ENCODE measurements at places on chromosomes 11 and 22.

DNA sequence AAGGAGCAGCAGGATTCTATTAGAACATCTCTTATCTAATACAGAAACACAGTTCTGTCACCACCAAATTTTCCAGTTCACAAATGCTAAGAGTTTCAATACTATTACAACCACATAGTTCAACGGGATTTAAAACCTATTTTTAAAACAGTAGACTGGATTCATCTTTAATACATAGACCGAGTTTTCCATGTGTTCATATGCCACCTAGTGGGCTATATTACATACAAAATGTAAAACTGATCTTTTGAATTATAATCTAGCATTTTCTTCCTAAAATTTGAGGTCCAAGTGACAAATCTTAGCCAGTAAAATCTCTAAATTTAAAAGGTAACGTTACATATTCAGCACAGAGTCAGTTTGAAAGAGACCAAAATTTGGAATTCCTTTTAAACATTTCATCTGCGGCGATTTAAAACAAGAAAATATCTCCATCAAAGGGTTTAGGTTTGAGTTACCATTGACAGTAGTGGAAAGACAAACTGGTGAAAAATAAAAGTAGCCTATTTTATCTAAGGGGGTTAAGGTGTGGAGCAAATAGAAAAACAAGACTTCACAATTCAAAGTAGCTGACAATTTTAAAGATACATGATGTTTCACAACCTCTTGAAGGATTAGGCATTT lies 269.3 kb upstream of the MPPED2 start:
- DNase-seq, result no peak

DNA sequence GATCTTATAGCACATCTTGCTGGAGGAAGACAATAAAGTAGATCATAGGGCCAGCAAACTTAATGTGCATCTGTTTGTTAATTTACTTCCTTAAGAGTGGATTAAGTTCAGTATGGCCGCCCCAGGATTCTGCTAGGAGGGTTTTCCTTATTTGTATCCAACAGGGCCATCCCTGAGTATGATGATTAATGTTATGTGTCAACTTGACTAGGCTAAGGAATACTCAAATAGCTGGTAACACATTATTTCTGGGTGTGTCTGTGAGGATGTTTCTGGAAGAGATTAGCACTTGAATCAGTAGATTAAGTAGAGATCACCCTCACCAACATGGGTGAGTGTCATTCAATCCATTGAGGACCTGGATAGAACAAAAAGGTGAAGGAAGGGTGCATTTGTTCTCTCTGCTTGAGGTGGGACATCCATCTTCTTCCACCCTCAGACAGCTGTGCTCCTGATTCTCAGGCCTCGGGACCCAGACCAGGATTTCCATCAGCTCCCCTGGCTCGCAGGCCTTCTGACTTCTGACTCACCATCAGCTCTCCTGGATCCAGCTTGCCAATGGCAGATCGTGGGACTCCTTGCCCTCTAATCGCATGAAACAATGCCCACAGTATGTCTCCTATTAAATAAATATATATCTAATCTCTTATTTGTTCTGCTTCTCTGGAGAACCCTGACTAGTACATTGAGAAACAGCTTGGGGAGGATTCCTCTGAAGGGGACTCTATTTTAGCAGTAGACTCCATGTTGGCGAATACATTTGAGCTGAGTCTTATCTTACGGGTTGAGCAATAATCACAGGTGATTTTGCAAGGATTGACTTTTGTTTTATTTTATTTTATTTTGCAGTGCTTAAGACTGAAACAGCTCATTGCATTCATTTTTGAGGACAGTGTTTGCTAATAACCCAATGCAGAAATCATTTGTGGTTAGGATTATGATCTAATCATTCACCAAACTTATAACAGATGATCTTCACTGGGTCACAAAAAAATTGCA lies 9.0 kb upstream of the ZBTB44 start:
- DNase-seq, result no peak

DNA sequence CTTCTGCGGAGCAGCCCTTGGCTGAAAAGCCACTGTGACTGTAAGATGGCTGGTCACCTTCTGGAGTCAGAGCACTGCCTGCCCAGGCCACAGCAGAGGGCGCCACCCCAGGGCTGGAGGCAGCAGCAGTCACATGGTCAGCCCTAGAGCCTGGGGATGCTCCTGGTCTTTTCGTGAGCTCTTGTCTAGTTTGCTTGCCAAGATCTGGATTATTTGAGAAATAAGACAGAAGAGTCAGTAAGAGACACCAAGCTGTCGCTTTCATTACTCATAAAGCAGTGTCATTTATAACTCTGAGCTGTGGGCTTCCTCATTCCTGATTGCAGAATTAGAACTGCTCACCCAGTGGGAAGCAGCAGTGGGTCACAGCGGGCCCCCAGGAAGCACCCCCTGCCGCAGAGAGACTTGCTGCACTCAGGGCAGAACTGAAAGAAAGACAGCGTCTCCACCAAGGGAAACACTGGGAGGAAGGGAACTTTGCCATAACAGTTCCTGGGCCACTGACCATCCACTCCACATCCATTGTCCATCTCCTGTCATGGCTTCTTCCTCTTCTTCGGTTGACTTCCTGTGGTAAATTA lies 56.7 kb downstream of the PPP6R2 start:
- DNase-seq, result peak; percentile 16

GRCh38 chr22:36363349-36363981 lies 24.3 kb downstream of the MYH9 start:
- no peak for DNase-seq

GRCh38 chr11:7973011-7973410 lies 7.8 kb upstream of the NLRP10 start:
- DNase-seq, result no peak

GRCh38 chr11:62393735-62394134 lies 25.1 kb upstream of the SCGB1A1 start:
- DNase-seq, result no peak
